Activated CD8-positive, alpha-beta memory T cell treated with anti-CD3 and anti-CD28 coated beads for 48 hours (primary cell): ENCODE measurements at places on chromosomes 5 and 9.

- DNase-seq, result no peak
These were observed 136.9 kb downstream of the OLFM1 start for GRCh38 chr9:135224286-135224877.

DNA sequence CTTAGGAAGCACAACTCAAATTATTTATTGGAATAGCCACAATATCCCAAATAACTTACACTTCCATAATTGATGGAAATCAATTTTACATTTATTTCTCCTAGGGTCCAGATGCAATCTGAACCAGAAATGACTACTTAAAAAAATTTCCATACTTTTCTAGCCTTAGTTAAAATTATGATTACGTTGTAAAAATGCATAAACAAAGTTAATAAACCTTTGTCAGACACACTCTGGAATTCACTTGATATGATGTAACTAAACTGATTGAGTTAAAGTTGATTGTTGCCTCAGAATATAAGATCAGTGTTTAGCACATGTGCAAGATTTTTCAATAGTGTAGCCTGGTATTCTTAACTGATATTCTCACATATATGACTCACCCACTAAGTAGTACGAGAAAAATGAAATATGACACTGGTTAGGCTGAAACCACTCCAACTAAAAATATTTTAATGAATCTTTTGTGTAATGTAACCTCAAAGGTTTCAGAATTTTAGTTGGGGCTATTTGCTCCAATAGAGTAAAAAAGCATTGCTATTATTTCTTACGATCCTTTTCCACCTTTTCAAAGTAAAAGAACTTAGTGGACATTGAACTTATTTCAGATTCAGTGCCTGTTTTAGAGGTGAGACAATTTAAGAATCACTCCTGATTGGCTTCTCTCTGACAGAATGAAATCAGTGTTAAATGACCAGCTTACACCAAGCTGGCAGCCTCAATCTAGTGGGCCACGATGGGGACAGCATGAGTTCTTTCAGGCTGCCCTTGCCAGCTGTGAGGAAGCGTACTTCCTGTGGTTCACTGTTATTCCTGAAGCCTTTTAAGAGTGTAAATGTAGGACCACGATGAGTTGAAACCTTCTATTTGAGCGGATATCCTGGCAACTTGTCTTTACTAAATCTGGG lies 277.2 kb upstream of the CDH9 start:
- no peak for DNase-seq

- no peak for DNase-seq
These were observed 179.9 kb upstream of the KLF4 start for GRCh38 chr9:107669422-107669821.

DNA sequence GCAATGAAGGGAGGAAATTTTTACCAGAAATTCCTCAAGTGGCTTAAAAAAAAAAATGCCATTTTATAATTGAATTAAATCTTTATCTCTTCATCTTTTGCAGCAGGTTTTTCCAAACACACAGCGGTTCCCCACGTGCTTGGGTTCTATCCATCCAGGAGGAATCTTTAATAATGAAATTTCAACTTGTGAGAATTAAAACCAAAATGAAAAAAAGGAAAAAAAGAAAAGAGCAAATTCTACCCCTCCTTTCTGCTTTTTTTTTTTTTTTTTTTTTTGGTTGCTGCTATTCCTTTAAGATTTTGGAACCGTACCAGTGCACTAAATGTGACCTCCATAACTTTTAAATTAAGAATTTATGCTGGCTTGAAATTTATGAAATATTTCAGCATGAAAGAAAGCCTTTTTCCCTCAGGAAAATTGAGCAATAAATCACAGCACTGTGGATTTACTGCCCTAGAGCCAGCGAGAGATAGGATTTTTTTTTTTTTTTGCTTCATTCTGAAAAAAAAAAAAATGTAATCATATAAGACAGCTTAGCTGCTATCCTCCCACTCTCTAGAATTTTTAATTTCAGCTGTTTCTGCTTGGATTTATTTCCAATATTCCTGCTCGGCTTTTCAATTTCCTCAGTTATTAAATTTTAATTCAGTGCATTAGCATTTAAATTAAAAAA lies 88.5 kb downstream of the ZNF618 start:
- no peak for DNase-seq

DNA sequence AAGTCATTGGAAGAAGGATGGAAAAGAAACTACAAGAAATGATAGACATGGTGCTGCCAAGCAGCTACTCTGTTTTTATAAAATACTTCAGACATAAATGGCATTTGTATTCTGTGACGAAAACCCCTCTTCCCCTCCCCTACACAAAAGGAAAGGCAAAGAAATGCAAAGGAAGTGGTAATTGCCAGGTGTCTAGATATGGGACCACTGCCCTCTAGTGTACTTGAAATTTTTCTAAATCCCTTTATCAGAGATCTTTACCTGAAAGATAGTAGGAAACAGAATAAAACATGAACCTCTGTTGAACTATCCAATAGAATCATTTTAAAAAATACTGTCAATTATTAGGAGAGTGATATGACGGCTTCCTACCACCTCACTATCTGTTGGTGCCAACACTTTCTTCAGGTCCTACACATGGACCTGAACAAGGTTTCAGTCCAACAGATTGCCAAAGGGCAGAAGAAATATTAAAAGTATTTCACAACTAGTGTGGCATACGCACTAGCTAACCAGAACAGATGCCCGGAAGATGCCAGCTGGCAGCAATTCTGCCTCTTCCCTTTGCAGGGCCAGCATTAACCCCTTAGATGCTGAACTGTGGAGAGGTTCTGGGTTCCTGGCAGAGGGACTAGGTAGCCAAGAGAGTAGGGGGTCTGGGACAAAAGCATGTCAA lies 104.1 kb downstream of the TSSK1B start:
- DNase-seq, result no peak
